ENCODE measurements at places on chromosomes 2 and 18. TPM values are rescaled to one million over a fixed set of nuclear protein-coding genes. Genes with fewer than 3 reads are reported as not detected.

GKN1 gene
- not detected for total RNA-seq

CWC22 gene
- total RNA-seq = 26.7 TPM

ARID5A gene
- 5.7 TPM for total RNA-seq

DLGAP1 gene
- 135 TPM for total RNA-seq

ABCG8 gene
- total RNA-seq = not detected

TXNDC2 gene
- 0.13 TPM for total RNA-seq

TMEM17 gene
- total RNA-seq = 1.5 TPM

GKN2 gene
- total RNA-seq = not detected

STPG4 gene
- total RNA-seq = 0.75 TPM

TUBA3E gene
- total RNA-seq = not detected

FEV gene
- total RNA-seq = 12.6 TPM

PJVK gene
- total RNA-seq = 1.9 TPM

SPP2 gene
- total RNA-seq = not detected

NXPH2 gene
- total RNA-seq = 4.8 TPM

MAP3K20 gene
- 43.7 TPM for total RNA-seq

APCDD1 gene
- 333 TPM for total RNA-seq

DHRS9 gene
- total RNA-seq = not detected

C2orf66 gene
- total RNA-seq = 0.28 TPM

UGT1A4 gene
- 0.11 TPM for total RNA-seq

ARL5A gene
- 55.0 TPM for total RNA-seq

KIF1A gene
- 330 TPM for total RNA-seq

MLPH gene
- total RNA-seq = 0.26 TPM

ASB18 gene
- total RNA-seq = not detected

ZNF804A gene
- total RNA-seq = 3.4 TPM

GNLY gene
- total RNA-seq = not detected

HRH4 gene
- total RNA-seq = not detected

AKAIN1 gene
- total RNA-seq = not detected

ICA1L gene
- 3.2 TPM for total RNA-seq

LAMA1 gene
- total RNA-seq = not detected

GPAT2 gene
- total RNA-seq = not detected

CTLA4 gene
- not detected for total RNA-seq

PLCL1 gene
- total RNA-seq = not detected

CIDEA gene
- not detected for total RNA-seq

PMAIP1 gene
- total RNA-seq = 43.6 TPM

SPATA3 gene
- not detected for total RNA-seq

CTAGE1 gene
- not detected for total RNA-seq

UXS1 gene
- total RNA-seq = 50.9 TPM

CHRND gene
- total RNA-seq = not detected

GEN1 gene
- 36.0 TPM for total RNA-seq

DYNAP gene
- not detected for total RNA-seq

CNTNAP5 gene
- not detected for total RNA-seq

CLEC4F gene
- 1.1 TPM for total RNA-seq

CTNNA2 gene
- total RNA-seq = not detected

POTEJ gene
- total RNA-seq = not detected

Data from A673 (cell line).